ENCODE measurements at places on chromosomes 5 and 9.

DNA sequence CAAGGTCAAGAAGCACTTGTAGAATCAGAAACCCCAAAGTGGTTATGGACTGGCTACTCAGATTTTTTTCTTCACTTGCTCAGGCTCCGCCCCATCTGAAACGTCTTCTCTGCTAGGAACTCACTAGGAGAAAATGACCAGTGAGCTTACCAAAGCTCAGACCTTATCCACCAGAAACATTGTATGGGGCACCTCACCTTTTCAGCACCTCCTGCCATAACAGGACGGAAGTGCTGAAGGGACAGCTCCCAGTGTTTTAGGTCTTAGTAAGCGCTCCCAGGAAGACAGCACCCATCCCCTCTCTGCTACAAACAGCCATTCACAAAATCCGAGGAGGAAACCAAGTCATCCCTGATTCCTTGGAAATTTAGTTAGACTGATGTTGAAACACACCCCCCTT is 1.2 kb upstream of the GABRA1 start:
- DNase-seq, result no peak

DNA sequence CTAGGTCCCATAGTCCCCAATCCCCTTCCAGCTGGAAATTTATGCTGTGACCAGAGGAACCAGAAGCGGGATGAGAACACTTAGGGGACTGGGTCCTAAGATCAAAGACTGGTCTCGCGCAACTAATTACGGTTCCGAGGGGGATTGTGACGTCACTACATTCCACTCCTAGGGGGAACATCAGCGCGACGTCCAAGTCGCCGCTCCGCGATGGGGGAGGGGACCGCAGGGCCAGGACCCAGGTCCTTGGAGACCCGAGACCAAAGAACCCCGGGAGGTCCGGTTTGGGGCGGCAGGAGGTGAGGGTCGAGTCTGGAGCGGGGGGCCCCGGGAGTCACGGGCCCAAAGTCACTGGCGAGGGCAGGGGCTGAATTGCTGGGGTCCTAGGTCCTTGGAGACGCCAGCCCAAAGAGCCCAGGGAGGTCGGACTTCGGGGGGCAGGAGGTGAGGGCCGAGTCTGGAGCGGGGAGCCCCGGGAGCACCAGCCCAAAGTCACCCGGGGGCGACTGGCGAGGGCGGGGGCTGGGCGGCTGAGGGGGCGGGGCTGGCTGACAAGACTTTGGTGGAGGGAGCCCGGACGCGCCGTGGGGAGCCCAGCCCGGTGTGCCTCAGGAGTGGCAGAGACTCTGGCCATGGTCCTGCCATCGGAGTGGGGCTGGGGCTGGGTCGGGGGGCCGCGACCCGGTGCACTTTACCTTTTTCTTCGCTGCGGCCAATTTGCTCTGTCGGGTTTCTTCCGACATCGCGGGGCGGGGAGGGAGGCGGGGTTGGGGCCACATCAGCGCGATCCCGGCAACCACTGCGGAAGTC is at the start of gene GOLGA2:
Gene GOLGA2 (minus strand): TSS at position 810 of the 810 bp plus-strand sequence. CDS start 31 bp downstream, at position 779.
- DNase-seq, result no peak

GRCh38 chr5:43101491-43101890 is 19.2 kb upstream of the ZNF131 start:
- no peak for DNase-seq

DNA sequence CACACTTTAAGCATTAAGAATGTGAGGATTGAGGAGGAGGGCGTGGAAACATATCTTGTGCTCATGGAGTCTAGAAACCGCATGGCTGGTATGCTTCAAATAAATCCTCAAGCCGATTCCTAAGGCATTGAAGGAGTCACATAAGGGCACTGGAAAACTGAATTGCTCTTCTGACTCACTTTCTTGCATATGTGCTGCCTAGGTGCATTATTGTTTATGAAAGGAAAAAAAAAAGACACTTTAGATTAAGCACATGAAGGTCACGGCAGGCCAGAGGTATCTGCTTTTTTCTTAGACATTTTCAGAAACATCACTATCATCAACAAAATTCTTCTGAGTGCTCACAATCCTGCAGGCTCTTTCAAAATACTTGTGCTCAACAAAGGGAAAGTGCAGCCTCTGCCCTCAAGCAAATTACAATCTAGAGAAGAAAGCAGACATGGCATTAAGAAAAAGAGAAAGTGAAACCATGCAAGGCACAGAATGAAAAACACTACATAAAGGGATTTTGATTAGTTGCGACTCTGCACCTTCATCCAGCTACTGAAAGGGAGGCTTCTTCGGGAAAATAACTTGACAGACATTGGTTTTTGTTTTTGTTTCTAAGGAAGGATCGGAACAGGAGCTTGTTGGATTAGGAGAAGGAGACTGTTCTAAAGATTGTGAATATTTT is 2117.6 kb downstream of the MAT2B start:
- no peak for DNase-seq

DNA sequence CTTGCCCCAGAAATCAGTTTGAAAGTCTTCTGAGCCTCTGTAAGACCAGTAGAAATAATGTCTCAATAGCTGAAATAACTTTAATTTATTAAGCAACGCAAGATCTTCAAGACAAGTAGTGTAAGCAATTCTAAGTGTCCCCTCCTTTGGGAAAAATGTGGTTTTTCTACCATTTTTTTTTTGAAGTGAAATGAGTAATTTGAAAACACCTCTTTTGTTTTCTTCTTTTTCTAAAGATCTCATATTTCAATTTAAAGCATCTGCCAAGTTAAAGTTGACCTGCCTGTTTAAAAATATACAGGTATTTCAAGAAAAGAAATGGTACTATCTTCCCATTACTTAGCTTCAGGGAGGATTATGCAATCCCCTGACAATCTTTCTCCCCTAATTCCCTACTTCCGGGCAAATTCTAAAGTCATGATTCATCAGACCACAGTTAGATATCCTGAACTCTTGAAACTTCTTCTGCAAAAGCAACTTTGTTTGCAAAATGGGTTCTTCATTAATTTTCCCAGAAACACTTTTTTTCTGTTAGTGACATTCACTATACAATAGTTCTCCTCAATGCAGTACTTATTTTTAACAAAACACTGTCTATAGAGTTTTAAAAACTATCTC is 7.8 kb upstream of the ANXA1 start:
- no peak for DNase-seq

Measured in activated naive CD4-positive, alpha-beta T cell (primary cell).